Retinal pigment epithelial cell (primary cell): ENCODE measurements at places on chromosomes 3 and 15.
A peak's percentile ranks its signal among the peaks of the same experiment; 100 is the strongest.

GRCh38 chr3:32459450-32459849, 43.2 kb downstream of the CMTM6 start:
- no peak for DNase-seq

DNA sequence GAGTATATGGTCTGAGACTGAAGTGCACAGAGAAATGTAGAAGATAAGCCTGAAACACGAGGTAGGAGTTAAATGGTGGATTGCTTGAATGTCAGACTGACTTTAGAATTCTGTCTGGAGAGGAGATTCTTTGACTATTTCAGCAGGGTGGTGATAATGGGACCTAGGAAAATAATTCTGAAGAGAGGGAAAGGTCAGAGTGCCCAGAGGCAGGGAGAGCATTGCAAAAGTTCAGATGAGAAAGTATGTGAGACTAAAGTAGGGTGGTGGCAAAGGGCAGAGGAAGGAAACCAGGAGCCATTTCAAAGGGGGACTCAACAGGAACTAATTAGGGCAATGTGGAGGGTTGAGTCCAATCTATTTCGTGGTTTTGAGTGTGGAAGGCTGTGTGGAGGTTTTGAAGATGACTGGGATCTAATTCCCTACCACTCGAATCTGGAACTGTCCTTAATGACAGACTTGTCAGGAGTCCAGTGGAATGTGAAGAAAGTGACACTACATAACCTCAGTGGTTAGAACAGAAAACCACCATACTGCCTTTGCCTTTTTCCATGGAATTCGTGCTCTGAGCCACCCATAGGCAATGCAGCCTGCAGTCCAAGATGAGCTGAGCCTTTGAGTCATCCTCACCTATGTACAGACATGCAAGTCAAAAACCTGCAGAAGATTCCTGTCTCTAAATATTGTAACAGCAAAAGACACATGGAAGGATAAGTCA, 16.1 kb downstream of the CPOX start:
- DNase-seq = no peak

GRCh38 chr3:7461202-7461825, 600.4 kb downstream of the GRM7 start:
- no peak for DNase-seq

DNA sequence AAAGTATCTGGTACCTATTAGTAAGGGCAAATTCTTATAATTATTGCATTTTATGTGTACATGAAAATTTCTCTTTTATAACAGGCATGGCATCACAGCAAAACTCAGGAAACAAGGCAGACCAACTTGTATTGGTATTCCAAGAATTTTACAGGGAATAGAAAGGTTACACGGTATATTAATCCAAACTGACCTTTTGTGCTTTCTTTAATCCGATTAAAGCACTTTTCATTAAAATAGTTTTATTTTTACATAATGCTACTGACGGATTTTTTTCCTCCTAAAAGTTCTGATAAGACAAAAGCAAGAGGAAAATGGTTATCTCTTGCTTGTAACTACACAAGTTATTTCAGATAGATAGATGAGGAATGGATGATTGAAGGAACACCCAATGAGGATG, 137.0 kb upstream of the SLCO3A1 start:
- peak; percentile 66 for DNase-seq

DNA sequence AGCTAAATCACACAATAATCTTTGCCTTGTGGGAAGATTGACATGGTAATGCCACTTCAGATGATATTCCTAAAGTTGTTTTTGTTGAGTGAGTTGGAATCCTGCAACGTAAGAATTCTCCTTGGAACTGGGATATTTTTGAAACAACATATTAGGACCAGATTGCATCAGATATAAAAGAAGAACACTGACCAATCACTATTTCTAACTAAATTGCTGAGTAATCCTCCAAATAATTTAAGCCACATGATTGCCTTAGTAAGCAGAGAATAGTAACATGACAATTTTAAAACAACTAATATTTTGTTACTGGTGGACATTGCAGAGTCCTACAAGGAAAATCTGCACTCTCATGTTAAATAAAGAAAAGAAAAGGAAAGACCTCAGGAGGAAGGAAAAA, 353.9 kb upstream of the LMCD1 start:
- no peak for DNase-seq

GRCh38 chr3:71850654-71851053, 65.7 kb upstream of the PROK2 start:
- DNase-seq = no peak

- DNase-seq = no peak
Observed at GRCh38 chr3:15557511-15557946, 36.0 kb upstream of the COLQ start.

DNA sequence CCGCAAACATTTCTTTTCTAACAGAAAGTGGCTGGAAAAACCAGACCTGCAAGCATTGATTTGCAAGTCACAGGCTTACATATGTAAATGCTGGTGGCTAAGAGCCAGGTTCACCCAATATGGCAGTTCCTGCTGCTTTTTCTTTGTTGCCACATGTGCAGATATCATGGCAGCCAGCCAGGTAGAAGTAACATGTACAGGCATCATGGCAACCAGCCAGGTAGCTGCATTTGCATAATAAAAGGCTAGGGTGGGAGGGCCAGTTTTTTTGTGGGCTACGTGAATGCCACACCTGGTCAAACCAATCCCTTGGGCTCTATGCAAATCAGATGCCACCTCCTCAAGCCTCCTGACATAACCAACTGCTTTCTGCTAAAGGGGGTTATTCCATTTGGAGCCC, 2.8 kb upstream of the SMCO1 start:
- no peak for DNase-seq

- no peak for DNase-seq
Observed at GRCh38 chr15:68487087-68487843, 55.3 kb upstream of the ITGA11 start.

- no peak for DNase-seq
Observed at GRCh38 chr3:181987736-181988135, 276.0 kb downstream of the SOX2 start.

GRCh38 chr3:133506215-133506901, 67.1 kb upstream of the CDV3 start:
- no peak for DNase-seq

- peak; percentile 52 for DNase-seq
Observed at GRCh38 chr15:99486371-99487336, 79.1 kb upstream of the MEF2A start.

GRCh38 chr3:130820976-130821375, 72.9 kb upstream of the ATP2C1 start:
- DNase-seq = peak; percentile 95

DNA sequence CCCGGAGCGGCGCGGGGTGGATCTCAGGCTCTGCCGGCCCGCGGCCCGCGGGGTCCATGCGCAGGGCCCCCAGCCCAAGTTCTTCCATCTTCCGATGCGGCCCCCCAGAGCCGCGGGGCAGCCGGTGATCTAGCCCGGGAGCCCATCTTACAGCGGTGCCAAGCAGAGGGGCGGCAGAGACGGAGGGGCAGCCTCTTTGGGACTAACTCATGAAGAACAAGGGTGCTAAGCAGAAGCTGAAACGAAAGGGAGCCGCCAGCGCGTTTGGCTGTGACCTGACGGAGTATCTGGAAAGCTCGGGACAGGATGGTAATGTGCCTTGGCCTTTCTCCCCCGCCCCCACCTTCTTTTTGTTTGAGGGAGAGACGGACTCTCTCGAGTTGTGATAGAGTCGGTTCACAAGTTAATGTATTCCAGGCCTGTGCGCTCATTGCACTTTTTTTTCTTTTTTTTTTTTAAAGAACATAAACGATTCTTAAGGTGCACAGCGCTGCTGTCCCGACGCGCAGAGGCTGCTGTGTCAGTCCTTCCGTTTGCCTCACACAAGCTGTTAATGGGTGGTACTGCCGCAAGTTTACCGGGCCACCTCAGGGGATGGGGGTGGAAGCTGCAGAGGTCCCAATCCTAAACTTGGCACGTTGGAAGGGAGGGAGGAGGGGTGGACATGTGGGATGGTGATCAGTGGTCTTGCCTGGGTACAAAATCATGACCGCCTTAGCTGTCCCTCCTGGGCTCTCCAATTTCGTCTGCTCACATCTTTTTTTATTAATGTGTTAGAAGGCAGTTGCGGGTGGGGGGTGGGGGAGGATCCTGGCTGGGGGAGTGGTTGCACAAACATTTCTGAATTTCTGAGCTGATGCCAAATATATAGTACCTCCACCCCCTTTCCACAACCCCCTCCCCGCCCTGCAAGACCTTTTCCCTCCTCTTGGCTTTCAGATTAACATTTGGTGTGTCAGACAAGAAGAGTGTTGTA, 801 bp downstream of the ARHGAP31 start:
- no peak for DNase-seq

- DNase-seq = no peak
Observed at GRCh38 chr3:57617739-57618138, 20.6 kb upstream of the ARF4 start.

- DNase-seq = no peak
Observed at GRCh38 chr3:100836661-100837060, 127.4 kb downstream of the TFG start.

- DNase-seq = peak; percentile 92
Observed at GRCh38 chr3:13110678-13111116, 37.5 kb upstream of the IQSEC1 start.

DNA sequence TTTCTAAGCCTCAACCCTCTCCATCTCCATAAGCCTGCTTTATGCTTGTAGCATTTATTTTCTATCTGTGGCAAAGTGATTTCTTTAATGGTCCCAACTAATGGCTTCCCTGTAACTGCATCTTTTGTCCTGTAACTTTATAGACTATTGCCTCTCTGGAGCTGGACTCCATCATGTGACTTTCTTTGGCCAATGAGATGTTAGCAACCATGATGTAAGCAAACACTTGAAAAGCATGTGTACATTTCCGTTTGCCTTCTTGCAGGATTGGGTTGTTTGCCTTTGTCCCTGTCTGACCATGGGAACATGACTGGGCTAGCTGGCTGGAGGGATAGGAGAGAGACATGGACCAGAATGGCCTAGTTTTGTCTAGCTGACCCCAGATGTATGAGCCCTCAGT, 106.0 kb upstream of the LRIG1 start:
- DNase-seq = no peak

GRCh38 chr3:9687514-9687913, 16.1 kb upstream of the CPNE9 start:
- no peak for DNase-seq

DNA sequence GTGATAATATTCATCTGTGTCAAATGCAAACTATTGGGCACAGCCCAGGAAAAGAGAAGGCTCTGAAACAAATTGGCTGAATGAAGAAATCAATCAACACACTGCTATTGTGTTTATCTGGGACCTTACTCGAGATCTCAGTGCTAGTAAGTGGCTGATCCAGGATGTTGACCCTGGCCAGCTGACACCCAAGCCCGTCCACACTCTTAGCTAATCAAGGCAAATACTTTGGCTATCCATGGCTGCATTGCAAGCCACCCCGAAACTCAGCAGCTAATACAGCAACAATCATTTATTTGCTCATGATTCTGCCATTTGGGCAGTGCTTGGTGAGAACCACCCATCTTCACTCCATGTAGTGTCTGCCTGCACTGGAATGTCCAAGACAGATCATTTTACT, 74.1 kb upstream of the UBE3A start:
- no peak for DNase-seq

DNA sequence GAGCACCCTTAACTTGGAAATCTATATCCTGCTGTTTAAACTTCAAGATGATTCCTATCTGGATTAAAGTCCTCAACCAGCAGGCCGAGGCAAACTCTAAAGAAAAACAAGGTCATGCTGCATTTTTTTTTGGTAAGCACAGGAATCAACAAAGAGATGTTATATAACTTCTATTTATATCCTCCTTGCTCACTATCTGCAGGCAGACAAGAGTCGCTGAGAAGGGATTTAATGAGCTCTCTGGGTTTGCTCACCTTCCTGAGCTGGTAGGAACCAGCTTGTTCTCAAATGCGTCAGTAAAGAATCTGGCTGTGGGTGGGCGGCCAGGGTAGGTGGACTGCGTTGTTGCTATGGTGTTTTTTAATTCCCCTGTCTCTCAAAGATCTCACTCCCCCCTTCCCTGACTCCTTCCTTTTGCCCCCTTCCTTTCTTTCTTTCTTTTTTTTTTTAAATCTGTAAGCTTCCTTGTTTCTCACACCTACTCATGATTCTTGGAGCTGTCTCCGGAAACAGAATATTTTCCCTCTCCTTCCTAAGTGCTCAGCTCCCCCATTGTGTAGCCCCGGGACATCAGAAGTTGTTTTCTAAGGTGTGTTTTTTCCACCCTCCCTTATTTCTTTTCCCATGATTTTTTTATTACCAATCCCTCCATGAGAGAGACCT, 228.8 kb upstream of the BHLHE40 start:
- peak; percentile 96 for DNase-seq

- DNase-seq = no peak
Observed at GRCh38 chr3:142863930-142864920, 24.7 kb downstream of the PCOLCE2 start.

GRCh38 chr3:194806991-194807630, 121.4 kb downstream of the FAM43A start:
- no peak for DNase-seq

DNA sequence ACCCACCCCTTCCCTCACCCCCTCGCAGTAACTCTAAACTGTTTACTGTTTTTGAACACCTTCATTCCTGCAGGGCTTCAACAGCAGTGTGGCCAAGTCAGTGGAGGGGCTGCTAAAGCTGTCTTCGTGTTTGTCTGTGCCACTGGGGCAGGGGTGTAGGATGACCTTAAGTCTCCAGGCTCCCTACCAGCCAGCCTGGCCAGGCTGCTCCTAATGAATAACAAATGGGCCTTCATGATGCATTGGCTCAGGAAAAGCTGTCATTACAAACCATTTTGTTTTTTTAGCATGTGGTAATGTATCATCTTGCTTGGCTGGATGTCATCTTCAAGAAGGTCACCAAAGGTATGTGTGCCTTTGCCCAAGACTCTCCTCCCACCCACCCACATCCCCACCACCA, 372.2 kb upstream of the WNT5A start:
- no peak for DNase-seq

GRCh38 chr3:21599890-21600289, 151.1 kb downstream of the ZNF385D start:
- DNase-seq = no peak

DNA sequence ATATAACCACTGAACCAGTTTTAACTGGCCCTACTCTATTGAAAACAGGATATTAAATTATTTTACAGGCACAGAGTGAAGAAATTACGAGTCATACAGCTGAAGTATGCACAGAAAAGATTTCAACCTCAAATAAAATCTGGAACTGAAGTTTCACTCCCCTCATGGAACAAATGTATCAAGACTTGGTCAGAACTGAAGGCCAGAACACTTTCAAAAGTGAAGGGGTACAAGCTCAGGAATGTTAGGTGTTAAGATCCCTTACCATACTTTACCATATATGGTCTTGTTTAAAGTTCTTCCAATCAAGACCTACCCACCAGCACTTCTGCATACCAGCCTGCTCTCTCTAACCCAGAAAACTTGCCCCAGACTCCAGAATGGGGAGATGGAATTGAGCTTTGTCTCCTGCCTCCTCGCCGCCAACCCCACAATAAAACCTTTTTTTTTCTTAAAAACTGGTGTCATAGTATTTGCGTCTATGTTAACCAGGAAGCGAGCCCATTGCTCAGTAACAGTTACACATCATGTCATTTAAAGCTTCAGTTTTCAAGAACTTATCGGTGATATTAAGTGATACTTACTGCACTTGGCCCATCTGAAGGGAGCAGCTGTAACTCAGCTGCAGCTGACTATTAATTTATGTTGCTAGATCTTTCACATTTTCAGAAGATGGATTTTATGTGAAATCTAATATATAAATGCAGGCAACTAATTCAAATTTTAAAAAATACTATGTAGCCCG, 59.9 kb downstream of the OXSM start:
- no peak for DNase-seq
